ENCODE measurements at places on chromosomes 13 and 19.

GRCh38 chr19:12578641-12579040 lies 27.4 kb upstream of the ZNF564 start:
- DNase-seq = no peak

GRCh38 chr13:28384789-28385188 lies 110.1 kb downstream of the FLT1 start:
- no peak for DNase-seq

GRCh38 chr19:45528744-45529419 lies 21.6 kb downstream of the VASP start:
- no peak for DNase-seq

- DNase-seq = no peak
Measured at GRCh38 chr13:21676611-21677021, 5.7 kb downstream of the FGF9 start.

DNA sequence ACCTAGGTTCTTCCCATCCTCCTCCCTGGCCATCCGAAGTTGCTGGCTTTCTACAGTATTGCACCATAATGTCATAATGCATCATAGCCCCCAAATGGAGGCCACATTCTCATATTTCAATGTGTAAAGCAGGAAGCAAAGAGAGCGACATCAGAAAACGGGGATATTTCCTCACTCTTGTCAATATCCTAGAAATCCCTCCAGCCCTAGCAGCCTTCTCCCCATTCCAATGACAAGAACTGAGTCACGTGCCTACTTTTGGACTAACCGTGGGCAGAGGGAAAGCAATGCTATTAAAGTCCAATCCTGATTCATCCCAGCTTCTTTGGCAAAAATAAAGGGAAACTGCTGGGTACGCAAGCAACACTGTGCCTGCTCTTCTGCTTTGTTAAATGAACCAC lies 4.3 kb upstream of the RAP2A start:
- DNase-seq = no peak

DNA sequence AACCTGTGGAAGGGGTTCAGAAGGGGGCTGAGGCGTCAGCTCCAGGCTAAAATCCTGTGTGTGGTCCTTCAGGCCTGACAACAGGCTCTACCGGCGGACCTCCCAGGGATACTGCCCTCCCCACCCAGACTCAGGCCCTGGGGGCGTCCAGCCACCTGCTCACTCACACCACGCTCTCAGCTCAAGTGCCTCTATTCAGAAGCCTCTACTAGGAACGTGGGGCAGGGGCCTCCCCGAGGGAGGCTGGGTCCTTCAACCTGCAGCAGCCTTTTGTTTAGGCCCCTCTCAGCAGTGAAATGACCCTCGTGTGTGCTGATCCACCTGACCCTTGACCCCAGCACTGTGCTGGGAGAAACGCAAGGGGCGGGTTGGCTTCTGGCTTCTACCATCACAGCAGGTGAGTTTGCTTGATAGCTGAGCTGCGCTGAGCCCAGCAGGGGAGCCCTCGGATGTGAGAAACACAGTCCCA lies 10.6 kb downstream of the PLPP2 start:
- no peak for DNase-seq

GRCh38 chr19:47272448-47273312 lies 2.0 kb upstream of the INAFM1 start:
- no peak for DNase-seq

DNA sequence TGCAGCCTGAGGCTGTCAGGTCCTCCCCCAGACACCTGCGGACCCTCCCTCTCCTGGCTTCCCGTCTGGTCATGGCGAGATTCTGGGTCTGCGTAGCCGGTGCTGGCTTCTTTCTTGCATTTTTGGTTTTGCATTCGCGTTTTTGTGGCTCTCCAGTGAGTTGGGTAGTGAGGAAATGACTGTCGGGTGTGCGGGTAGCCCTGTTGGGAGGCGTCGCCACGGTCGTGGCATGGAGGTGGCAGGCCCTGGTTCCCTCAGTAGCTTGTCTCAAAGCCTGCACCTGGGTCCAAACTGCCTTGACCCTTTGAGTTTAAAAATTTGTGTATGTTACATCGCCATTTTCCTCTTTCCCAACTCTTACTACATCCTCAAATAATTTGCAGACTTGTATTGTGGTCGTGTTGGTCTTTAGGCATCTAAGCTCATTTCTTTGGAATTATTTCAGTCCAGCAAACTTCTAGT lies 344 bp downstream of the NHLRC3 start:
- DNase-seq = no peak

- no peak for DNase-seq
Measured at GRCh38 chr19:52114691-52115090, 19.1 kb upstream of the ZNF841 start.

DNA sequence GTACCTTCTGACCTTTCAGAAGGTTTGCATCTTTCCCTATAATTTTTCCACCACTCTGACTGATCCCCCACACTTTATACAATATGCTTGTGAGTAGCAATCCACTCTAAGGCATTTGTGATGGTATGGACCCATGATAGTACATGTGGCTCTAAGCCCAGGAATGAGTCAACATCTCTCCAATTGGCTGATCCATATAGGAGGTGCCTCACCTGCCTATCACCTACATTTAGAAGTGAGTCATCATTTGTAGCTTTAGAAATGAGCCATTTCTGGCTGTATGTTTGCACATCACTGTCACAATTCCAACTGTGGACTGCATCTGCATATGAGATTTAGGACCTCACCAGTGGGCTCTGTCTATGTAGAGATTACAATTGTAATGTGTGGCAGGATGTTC lies 133.1 kb upstream of the ZNF91 start:
- DNase-seq = no peak

- DNase-seq = no peak
Measured at GRCh38 chr19:50290775-50291174, 38.4 kb downstream of the KCNC3 start.

- DNase-seq = no peak
Measured at GRCh38 chr13:102678339-102679107, 16.3 kb downstream of the METTL21C start.

- no peak for DNase-seq
Measured at GRCh38 chr19:55369653-55370304, 484 bp downstream of the IL11 start.

DNA sequence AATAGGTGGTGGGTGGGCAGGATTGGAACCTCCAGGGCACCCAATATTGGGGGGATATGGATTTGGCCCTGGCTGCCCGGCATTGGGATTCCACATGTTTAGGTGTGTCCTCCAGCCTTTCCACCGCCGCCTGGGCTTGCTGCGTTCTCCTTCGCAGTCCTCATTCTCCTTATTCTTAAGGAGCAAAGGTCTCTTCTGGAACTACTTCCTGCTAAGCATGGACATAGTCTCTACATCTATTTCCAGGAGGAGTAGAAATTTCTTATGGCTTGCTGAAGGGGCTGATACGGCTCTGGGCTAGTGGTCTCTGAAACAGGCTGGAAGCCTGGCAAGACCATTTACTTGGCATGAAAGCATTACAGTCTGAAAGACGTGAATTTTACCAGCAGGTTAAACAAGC lies 9.2 kb upstream of the FCGBP start:
- no peak for DNase-seq

DNA sequence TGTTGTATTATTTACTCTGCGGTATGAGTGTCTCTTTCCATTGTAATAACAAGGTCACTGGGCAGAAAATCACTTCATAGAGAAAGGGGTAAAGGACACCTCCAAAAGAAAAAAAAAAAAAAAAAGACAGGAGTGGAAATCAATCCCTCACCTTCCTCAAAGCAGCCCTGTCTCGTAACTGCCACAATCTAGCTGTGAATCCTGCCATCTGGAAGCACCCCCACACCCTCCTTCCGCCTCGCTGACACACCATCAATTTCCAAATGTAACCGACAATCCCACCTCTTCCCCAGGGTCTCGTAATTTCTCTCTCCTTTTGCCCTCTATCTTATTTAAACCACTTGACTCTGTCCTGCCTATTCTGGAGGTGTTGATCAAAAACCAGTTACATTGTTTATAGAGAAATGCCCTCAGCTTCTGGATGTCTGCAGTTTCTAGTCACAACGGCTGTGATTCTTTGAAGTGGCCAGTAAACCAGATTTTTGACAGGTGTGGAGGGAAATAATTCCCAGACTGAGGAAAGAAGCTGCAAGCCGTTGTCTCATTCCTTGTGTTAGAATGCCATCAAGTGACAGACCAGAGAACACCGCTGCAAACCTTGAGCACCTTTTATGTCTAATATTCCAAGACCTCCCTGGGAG lies 9.1 kb upstream of the POP4 start:
- no peak for DNase-seq

GRCh38 chr13:61188057-61188456 lies 227.6 kb downstream of the PCDH20 start:
- no peak for DNase-seq

- no peak for DNase-seq
Measured at GRCh38 chr13:88294368-88294767, 623.2 kb downstream of the SLITRK5 start.

DNA sequence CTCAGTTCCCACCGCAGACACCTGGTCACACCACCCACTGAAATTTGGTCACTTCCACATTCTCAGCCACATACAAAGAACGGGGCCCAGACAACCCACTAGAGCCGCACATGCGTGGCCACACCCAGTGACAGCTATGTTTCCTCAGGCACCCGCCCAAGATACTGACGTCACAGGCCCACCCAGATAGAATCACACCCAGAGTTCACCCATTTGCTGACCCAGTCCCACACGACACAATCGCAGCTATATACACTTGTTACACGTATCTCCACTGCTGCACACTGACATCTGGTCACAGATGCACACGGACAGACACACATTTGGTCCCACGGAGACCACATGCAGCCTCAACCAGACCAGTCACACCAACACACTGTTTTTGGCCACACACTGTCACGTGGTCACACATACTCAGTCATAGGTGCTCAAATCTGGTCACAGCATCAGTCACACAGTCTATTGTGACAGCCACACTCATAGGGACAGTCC lies 2.9 kb downstream of the NUMBL start:
- no peak for DNase-seq

DNA sequence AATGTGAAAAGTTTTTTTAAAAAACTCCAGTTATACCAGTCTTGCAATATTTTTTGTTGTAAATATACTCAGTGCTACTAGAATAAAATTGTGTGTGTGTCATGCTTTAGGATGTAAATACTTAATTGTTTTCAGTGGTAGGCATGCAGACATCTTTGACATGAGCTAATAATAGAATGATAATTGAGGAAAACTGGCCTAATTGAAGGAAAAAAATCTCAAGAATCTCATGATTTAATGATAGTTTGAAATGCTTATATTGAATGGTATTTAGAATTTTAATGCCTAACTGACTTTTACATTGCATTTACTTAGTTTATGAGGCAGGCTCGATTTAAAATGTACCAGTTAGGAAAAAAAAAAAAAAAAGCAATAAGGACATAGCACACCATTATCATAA lies 3.2 kb upstream of the MAB21L1 start:
- DNase-seq = no peak

DNA sequence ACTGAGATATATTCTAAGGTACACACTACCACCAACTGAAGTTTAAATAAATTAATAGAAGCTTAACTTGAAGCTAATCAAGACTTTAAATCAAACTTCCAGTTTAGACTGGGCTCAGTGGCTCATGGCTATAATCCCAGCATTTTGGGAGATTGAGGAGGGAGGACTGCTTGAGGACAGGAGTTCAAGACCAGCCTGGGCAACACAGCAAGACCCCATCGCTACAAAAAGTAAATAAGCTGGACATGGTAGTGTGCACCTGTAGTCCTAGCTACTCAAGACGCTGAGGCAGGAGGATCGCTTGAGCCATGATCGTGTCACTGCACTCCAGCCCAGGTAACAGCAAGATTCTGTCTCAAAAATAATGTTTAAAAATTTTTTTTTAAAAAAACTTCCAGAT lies 8.6 kb downstream of the KPNA3 start:
- no peak for DNase-seq

- DNase-seq = no peak
Measured at GRCh38 chr13:72960114-72960513, 98.7 kb upstream of the KLF5 start.

GRCh38 chr13:93147946-93148345 lies 78.7 kb upstream of the GPC6 start:
- no peak for DNase-seq

- DNase-seq = no peak
Measured at GRCh38 chr13:33644581-33645543, 173.1 kb upstream of the RFC3 start.

- no peak for DNase-seq
Measured at GRCh38 chr19:12967907-12968306, 1.5 kb upstream of the DAND5 start.

Measured in smooth muscle cell of the brain vasculature (primary cell).